Stimulated activated CD4-positive, alpha-beta T cell treated with anti-CD3 and anti-CD28 coated beads, Interleukin-4, amount 100 ng/mL, for 4 hours (primary cell): ENCODE measurements at places on chromosomes 16 and 17.
A peak's percentile ranks its signal among the peaks of the same experiment; 100 is the strongest.

DNA sequence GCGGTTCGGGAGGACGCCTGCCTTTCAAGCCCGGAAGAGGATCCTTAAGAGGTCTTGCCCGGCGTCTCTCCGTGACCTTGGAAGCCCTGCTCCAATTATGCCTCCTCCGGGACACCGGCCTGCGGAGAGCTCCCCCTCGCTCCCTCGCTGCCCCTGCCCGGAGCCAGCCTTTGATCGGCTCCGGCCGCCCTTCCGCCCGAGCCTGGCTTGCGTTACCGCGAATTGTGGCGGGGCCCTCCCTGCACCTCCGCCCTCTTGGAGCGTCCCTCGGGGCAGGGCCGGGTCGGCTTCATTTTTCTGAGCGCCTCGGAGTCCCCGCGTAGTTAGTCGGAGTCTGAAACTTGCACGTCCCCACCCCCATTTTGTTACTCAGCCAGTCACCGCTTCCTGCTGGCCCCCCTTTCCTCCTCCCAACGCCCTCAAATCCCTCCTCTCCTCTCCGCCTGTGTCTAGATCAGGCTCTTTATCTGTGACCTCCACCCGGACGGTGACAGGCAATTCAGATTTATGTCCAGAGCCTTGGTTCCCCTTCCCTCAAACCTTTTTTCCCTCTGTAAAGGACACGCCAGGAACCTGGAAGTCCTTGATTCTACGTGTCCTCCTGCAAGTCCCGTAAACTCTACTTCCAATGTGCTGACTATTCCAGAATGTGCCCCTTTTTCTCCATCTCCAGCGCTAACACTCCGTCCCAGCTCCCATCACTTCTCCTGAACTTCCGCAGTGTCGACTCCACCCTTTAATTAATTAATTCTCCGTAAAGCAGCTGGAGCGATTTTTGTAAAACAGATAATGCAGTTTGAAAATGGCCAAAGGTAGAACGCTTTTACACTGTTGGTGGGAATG is 569 bp upstream of the RABEP2 start:
- DNase-seq = peak; percentile 78

GRCh38 chr17:62690168-62690897 is 62.9 kb downstream of the MRC2 start:
- no peak for DNase-seq

DNA sequence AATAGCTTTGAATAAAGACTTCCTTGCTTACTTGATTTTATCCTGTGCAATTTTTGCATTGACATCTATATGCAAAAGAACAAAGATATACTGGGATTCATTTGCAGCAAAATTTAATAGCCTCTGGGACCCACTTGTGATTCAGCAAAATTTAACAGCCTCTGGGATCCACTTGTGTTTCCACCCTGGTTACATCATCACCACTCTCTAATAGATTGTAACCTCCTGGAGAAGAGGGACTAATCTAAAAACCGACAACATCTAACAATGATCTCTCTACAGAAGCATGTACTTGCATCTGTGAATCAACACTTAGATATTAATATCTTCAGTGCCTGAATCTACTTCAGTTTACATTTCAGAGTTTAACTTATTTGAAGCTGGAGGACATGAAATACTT is 202.0 kb upstream of the CPHXL start:
- DNase-seq = no peak

GRCh38 chr17:75457047-75457654 is 716 bp downstream of the TMEM94 start:
- DNase-seq = no peak

- DNase-seq = no peak
Measured at GRCh38 chr17:13646411-13646810, 44.7 kb upstream of the HS3ST3A1 start.

GRCh38 chr17:75034236-75034908 is 12.4 kb downstream of the ATP5PD start:
- peak; percentile 82 for DNase-seq

DNA sequence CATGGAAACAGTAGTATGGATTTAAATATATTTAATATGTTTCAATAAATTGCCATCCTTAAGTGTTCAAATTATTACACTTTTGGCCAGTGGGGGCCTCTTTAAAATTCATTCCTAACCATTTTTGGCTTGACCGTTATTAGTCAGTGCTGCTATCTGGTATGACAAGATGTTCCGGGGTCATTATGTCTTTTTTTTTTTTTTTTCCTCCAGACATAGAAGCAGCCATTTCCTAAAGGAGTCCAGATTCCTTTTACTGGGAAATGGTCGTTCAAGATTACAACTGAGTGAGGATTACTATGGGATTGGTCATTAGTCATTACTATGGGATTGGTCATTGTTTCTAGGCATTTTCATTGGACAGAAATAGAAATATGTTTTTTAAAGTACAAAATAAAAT is 53.4 kb downstream of the NF1 start:
- DNase-seq = no peak

- DNase-seq = no peak
Measured at GRCh38 chr16:59601452-59601851, 867.3 kb upstream of the GOT2 start.
